Urothelium cell line (cell line): ENCODE measurements at places on chromosomes 3 and 15.

- DNase-seq = no peak
These were observed 574.0 kb downstream of the RBMS3 start for GRCh38 chr3:29854821-29855220.

GRCh38 chr15:71242292-71242691 lies 127.0 kb downstream of the THSD4 start:
- no peak for DNase-seq

- DNase-seq = no peak
These were observed 51.1 kb downstream of the POMGNT2 start for GRCh38 chr3:43054754-43055153.

GRCh38 chr3:123586131-123586530 lies 1.3 kb upstream of the HACD2 start:
- peak; percentile 52 for DNase-seq

GRCh38 chr15:70088887-70089691 lies 8.6 kb downstream of the TLE3 start:
- DNase-seq = peak; percentile 36
